ENCODE measurements at places on chromosomes 4 and X. TPM values are rescaled to one million over a fixed set of nuclear protein-coding genes. Genes with fewer than 3 reads are reported as not detected.

- peak; percentile 79 for DNase-seq
- peaks cover 15% of the 10 kb centered on the region for H3K4me1 ChIP-seq
- H3K4me3 ChIP-seq = no peak overlapping the region
- no peak overlapping the region for H3K27ac ChIP-seq
Observed at GRCh38 chr4:7432531-7433375, 2.0 kb downstream of the PSAPL1 start.

DNA sequence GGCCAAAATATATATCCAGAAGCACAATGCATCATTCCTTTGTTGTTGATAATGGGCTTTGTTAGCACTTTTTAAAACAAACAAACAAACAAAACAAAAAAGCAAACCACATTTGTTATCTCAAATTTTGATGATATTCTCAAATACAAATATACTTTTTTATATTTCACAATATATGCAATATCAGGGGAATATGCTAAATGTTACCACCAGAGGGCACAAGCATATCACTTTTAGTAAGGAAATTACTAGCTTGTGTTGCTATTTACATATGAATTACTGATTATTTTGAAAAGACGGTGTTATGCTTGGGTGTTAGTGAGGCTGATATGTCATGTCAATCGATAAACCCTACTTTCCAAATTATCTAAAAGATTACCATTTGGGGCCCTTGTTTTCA, 29.1 kb downstream of the RIPPLY1 start:
- no peak for DNase-seq
- no peaks in the 10 kb centered on the region for H3K27me3 ChIP-seq
- H3K27ac ChIP-seq = no peak overlapping the region
- peaks cover 13% of the 10 kb centered on the region for H3K36me3 ChIP-seq
- H3K4me3 ChIP-seq = no peak overlapping the region

- peaks cover 26% of the 10 kb centered on the region for H3K4me1 ChIP-seq
- no peaks in the 10 kb centered on the region for H3K27me3 ChIP-seq
- no peak overlapping the region for H3K4me3 ChIP-seq
- peak overlapping the region; percentile 3 for H3K27ac ChIP-seq
Observed at GRCh38 chr4:145171911-145172310, 8.5 kb downstream of the OTUD4 start.

The HDAC8 gene
- total RNA-seq = 22.2 TPM

- no peak for DNase-seq
- no peak overlapping the region for H3K27ac ChIP-seq
- no peaks in the 10 kb centered on the region for H3K27me3 ChIP-seq
Observed at GRCh38 chr4:87241336-87241735, 20.9 kb upstream of the KLHL8 start.

GRCh38 chr4:116531870-116532269, 553.5 kb downstream of the TRAM1L1 start:
- no peak overlapping the region for H3K4me3 ChIP-seq
- no peak overlapping the region for H3K27ac ChIP-seq
- no peaks in the 10 kb centered on the region for H3K36me3 ChIP-seq
- no peak for DNase-seq
- H3K4me1 ChIP-seq = no peaks in the 10 kb centered on the region
- H3K27me3 ChIP-seq = no peaks in the 10 kb centered on the region

- peaks cover 99% of the 10 kb centered on the region for H3K4me1 ChIP-seq
- H3K4me3 ChIP-seq = peak overlapping the region; percentile 50
- DNase-seq = no peak
- peaks cover 4% of the 10 kb centered on the region for H3K36me3 ChIP-seq
- no peaks in the 10 kb centered on the region for H3K27me3 ChIP-seq
Observed at GRCh38 chr4:147813109-147813773, 81.4 kb downstream of the ARHGAP10 start.

The MRPL1 gene
- 22.5 TPM for total RNA-seq

- H3K4me1 ChIP-seq = peaks cover 23% of the 10 kb centered on the region
- H3K27me3 ChIP-seq = no peaks in the 10 kb centered on the region
- DNase-seq = no peak
Observed at GRCh38 chr4:183441276-183441675, 3.2 kb upstream of the CDKN2AIP start.

DNA sequence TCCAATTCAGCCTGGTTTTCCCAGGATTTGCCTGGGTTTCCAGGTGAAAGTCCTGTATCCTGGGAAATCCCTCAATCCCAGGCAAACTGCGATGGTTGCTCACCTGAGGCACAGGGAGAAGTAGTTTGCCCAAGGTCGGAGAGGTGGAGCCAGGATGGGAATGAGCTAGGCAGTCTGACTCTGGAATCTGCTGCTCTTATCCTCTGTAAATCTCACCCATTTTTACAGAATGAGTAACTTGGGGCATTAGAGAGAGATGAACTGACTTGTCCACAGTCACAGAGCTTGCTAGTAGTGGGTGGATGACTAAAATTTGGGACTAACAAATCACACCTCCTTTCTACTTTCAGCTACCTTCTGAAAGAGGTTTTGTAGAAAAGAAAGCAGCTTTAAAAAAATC, 9.8 kb upstream of the ARX start:
- H3K4me1 ChIP-seq = peaks cover 19% of the 10 kb centered on the region
- H3K36me3 ChIP-seq = peaks cover 1% of the 10 kb centered on the region
- H3K27ac ChIP-seq = no peak overlapping the region
- DNase-seq = no peak
- no peak overlapping the region for H3K4me3 ChIP-seq

GRCh38 chr4:152352622-152353116, 183.2 kb downstream of the FBXW7 start:
- H3K4me3 ChIP-seq = peak overlapping the region; percentile 83
- no peaks in the 10 kb centered on the region for H3K36me3 ChIP-seq

Data from chondrocyte (in vitro differentiated cells).